ENCODE measurements at places on chromosomes 4 and X. TPM values are rescaled to one million over a fixed set of nuclear protein-coding genes. Genes with fewer than 3 reads are reported as not detected.

PAGE4 gene
- 1.5 TPM for polyA plus RNA-seq

FGF13 gene
- polyA plus RNA-seq = 25.9 TPM

RS1 gene
- 0.13 TPM for polyA plus RNA-seq

TLR7 gene
- 1.4 TPM for polyA plus RNA-seq

JAKMIP1 gene
- polyA plus RNA-seq = 0.14 TPM

CENPU gene
- 37.8 TPM for polyA plus RNA-seq

DNA sequence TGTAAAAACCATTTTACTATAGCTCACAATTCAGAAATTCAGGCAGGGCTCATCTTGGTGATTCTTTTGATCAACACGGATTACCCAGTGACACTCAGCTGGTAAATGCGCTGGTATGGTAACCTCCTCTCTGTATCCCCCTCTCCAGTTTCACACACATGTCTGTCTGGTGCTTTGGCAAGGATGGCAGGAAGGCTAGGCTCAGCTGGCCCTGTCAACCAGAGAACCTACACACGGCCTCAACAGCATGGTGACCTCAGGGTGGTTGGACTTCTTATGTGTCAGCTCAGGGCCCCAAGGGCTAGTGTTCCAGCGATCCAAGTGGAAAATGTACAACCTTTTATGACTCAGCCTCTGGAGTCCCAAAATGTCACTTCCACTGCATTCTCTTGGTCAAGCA lies 55.7 kb upstream of the EOLA2 start:
- DNase-seq = no peak

- DNase-seq = no peak
These were observed 141.5 kb upstream of the PABPC4L start for GRCh38 chr4:134343081-134343480.

GRCh38 chr4:10697086-10697485 lies 12.5 kb upstream of the CLNK start:
- DNase-seq = no peak

DNA sequence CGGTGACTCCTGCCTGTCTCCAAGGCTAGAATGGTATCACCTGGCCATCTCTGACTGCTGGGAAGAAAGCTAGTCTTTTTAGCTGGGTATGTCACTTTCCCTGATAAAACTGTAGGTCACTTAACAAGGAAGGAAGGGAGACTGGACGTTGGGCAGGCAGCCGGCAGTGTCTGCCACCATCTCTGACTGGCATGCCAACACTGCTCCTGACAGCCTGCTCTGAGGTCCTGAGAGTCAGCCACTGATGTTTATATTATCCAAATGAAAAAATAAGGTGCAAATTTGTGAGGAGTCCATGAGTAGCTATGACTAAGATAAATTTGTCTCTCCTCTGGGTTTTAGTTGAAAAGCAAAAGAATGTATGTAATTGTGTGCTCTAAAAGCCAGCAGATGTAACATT lies 77.2 kb downstream of the SNX25 start:
- DNase-seq = no peak

GRCh38 chrX:55056820-55057674 lies 17.8 kb upstream of the PAGE2B start:
- no peak for DNase-seq

- no peak for DNase-seq
These were observed 137.6 kb upstream of the TBL1X start for GRCh38 chrX:9327086-9327746.

DNA sequence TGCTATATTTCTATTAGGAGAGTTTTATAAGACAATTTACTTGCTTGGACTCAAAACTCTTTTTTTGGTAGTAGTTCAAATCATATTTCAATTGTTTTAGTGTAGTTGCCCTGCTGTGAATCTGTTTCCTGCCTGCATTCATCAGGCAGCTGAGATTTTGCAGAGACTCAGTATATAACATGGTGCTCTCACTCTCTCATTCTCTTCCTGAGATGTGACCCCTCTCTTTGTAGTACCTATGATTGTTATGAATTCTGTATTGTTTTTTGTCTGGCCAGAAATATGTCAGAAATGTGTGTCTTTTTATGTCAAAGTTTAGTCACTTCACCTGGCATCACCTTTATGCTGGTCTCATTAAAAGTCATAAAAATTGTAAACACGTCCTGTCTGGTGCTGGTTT lies 374.0 kb downstream of the RAPGEF2 start:
- DNase-seq = no peak

- DNase-seq = no peak
These were observed 140.6 kb downstream of the GPM6A start for GRCh38 chr4:175671491-175671934.

DNA sequence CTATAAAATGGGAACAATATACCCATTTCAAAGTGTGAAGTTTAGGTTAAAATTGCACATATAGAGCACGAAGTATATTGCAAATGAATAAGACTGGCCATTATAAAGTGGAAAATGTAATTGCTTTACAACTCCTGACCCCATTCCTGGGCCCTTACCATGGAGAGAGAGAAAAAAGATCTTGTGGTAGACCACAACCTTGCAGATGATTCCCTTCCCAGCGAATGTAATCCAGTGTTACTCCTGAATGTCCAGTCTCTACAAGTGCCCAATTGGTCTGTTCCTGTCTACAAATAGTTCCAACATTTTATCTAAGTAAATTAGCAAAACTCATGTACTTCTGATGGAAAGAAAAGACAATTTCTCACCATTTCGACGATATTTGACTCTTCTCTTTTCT lies 184.1 kb upstream of the LNX1 start:
- no peak for DNase-seq

- DNase-seq = no peak
These were observed 4.2 kb upstream of the PPARGC1A start for GRCh38 chr4:23894021-23894420.

DNA sequence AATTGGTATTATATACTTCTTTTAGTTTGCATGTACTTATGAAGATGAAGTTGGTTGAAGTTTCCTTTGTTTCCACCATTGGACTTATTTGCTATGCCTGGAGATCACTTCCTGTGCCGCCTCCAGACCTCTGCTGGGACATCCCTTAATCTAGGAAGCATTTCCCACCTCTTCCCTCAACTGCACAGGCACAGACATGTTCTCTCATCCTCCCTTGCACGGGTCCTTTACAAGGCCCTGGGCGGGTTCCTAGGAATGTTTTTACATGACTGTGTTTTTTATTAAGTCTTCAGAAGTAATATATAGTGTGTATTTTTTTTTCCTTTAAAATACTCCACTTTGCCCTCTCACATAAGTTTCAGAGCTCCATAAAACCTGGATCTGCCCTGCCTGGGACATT lies 51.0 kb downstream of the TMEM131L start:
- DNase-seq = no peak

- DNase-seq = no peak
These were observed 224.3 kb downstream of the DCLK2 start for GRCh38 chr4:150302553-150302952.
